Mesendoderm (in vitro differentiated cells): ENCODE measurements at places on chromosomes 7 and 10.

GRCh38 chr7:74253331-74253730 lies 868 bp downstream of the RFC2 start:
- DNase-seq, result no peak

DNA sequence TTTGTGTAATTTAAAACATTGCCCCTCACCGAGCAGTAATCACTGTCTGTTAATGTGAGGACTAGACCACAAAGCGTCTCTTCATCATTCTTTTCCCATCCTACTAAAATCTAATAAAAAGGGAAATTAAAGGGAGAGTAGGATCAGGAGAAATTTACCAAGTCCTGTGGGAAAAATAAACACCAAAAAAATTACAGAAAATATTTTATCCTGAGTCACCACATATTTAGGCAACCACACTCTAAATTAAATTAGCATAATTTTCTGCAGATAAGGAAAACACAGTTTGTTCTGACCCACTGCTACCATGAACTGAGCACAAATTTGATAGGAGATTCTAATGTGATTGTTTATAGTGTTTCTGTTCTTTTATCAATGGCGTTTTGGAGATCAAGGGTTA lies 49.3 kb downstream of the CCDC6 start:
- DNase-seq, result no peak

- DNase-seq, result no peak
Measured at GRCh38 chr7:79332091-79332490, 121.4 kb downstream of the MAGI2 start.

- DNase-seq, result no peak
Measured at GRCh38 chr7:25029075-25029474, 49.1 kb upstream of the OSBPL3 start.

DNA sequence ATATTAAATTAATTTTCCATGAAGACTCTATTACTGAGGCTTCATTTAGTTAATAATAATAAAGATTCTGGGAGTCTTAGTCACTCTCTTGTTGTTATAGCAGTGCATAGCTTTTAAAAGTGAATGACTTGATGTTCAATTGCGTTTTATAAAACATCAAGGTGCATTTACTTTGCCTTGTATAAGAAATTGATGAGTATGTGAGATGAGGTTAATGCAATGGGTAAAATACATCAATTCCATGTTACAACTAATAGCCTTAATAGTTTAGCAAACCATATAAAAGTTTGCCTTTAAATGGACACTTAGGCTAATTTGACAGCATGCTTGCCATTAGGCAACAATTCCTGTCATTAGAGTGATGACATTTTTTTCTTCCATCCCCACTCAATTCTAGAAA lies 173.6 kb upstream of the TEX47 start:
- no peak for DNase-seq

DNA sequence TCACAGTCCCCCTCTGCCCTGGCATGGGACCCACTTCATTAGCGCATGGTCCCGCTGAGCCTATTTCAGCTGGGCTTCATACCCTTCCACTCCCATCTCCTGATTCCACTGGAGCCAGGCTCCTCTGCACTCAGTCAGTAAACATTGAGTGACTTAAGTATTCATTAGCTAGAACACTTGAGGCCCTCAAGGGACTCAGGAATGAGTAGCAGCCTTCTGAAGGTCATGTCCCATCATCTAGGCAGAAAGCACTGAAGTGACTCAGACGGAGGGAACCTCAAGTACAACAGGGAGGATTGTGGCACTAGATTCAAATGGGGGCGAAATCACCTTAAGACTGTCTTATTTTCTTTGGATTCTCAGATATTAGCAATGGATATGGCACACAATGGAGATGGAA lies 186.6 kb upstream of the INHBA start:
- DNase-seq, result no peak

DNA sequence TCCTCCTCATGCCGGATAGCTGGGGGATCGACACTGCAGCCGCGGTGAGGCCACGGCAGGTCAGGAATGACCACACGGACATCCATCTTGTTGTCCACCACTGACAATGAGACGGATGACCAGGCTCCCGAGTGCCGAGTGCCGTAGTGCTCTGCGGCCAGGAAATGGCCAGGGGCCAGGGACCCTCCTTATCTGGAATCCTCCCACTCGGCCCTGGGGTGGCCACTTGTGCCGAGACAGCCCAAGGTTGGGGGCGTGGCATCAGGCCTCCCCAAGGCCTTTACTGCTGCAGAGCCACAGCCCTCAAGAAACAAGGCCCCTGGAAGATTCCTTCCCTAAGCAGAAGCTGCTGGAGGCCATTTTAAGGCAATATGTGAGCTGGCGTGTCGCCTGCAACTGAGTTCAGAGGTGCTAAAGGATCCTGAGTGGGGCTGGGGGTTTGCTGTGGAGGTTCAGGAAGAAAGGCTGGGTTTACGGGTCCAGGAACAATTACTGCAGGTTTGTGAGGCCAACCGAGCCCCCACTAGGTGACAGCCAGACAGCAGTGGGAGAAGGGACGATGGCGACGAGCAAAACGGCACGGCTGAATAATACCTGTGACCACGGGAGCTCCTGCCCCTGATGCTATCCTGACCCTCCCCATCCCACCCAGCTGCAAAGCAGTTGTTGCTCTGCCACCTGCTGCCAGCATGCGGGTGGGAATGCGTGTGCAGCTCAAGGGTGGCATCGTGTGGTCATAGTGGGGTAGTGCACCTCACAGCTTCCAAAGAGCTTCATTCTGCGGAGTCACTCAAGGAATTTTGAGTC lies 31.6 kb upstream of the LEP start:
- peak; percentile 85 for DNase-seq

- DNase-seq, result no peak
Measured at GRCh38 chr7:34145603-34146002, 240.3 kb downstream of the BMPER start.

DNA sequence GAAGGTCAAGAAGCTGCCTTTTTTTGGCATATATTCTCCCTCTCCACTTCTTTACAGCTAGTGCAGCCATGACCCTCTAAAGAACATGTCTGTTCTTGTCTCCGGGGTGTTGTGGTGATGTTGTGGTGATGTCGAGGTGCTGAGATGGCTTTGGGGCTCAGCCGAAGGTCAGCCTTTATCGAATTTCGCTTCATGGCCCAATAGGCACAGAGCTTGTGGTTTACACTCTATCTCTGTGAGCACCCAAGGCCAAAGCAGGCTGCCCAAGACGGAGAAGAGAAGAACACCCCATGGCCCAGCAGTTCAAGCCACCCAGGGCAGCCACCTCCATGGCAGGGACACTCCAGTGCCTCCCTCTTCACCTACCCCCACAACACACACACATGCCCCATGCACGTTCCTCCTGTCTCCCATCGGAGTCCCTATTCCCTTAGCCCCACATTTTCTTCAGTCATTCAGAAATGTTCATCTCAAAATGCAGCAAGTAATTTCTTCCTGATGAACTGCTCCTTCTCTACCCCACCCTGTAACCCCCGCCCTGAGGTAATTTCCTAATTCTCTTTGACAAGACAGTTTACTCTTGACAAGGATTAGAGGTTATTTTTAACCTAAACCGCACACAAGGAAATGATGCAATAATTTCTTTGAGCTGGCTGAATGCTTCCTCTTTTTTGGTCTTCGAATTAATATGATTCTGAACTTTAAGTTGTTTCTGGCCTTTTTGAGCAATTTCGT lies 18.6 kb upstream of the ADRB1 start:
- no peak for DNase-seq

GRCh38 chr7:152544481-152544927 lies 108.7 kb upstream of the KMT2C start:
- DNase-seq, result peak; percentile 58

DNA sequence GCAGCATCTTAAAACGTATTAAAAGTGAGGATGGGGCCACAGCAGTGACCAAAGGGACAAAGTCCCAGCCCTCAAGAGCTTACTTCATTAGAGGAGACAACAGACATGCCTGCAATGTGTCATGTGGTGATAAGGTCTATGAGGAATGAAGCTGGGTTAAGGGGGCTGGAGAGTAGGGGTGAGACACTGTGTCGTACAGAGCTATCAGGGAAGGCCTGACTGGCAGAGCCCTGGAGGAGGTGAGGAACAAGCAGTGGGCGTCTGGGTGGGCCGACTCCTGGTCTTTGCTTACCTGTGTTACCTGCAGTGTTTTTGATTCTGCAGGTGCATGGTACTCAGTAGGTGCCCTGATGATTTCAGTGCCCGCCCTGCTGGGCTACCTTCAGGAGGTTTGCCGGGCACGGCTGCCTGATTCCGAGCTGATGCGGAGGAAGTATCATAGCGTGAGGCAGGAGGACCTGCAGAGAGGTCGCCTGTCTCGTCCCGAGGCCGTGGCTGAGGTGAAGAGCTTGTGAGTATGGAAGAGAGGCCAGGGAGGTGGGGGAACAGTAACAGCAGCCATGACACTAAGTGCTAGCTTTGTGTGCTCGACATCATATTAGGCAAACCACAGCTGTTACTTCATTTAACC lies 7.6 kb downstream of the ZFYVE27 start:
- DNase-seq, result no peak

DNA sequence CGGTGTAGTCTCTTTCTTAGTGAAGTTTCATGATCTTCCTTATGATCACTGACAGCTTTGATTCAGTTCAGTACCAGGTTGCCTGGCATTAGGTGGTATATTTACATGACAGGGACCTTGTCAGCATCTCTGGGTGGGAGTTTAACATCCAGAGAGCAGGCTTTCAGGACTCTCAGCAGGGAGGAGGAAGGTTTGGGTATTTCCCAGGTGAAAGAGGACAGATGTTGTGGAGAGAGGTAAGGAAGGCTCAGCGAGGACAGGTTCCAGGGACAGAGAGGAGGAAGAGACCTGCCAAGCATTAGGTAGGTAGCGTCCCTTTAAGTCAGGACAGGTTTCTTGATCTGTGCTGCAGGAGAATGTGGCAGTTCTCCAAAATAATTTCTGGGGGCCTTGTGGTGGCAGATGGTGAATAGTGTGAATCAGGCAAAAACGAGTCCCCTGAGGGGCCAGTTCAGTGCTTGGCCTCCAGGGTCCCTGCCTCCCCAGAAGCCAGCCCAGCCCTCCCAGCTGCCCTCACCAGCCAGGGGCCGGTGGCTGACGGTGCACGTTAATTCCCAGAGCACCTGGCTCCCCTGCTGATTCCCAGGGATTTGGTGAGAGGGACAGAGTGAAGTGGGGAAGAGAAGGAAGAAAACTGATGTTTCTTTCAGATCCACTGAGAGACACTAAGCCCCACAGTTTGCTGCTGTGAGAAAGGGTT lies 82.0 kb downstream of the VWC2 start:
- DNase-seq, result no peak

DNA sequence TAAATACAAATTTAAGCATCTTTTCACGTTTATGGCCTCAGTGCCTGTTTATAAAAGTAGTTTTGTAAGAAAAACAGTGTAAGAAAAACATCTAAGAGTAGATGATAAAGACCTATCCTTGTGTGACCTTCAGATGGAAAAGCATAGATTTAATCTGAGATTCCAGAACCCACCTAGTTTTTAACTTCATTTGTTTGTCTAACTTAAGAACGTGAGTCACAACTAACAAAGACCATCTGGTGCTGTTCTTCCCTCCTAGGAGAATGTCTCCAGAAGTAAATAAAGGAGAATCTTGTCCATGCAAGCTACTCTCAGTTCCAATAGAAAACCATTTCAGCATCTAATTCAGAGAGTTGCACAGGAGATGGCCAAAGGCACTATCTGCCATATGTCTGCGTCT lies 265.4 kb upstream of the C7orf33 start:
- DNase-seq, result no peak

DNA sequence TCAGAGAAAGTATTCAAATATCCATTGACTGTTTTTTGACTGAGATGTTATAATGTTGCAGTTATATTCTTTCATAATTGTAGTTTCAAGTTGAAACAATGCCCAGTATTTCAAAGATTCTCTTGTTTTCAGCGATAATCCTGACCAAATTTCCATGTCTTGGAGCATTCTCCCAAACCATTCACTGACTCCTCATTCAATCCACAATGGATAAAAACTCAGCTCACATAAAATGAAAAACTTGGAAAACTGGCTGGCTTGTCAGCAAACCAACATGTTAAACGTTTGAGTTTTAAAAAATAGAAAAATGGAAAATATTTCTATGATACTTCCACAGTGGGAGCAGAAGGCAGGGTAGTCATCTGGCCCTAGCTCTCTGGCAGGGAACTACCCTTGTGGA lies 184.4 kb downstream of the C7orf25 start:
- DNase-seq, result no peak

DNA sequence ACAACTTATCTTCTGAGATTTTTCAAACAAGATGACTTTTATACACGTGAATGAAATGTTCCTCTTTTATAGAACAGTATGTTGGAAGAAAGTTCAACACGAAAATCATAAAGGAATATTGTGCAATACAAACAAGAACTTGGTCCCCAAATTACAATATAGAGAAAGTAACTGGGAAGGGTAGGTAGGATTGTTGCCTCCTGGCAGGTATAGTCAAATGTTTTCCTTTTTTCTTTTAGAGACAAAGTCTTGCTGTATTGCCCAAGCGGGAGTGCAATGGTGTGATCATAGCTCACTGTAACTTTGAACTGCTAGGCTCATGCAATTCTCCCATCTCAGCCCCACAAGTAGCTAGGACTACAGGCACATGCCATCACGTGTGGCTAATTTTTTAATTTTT lies 582.6 kb downstream of the PARD3 start:
- no peak for DNase-seq

GRCh38 chr7:7251742-7252141 lies 69.4 kb downstream of the C1GALT1 start:
- DNase-seq, result no peak

GRCh38 chr10:80463868-80464267 lies 9.8 kb downstream of the TSPAN14 start:
- DNase-seq, result no peak

- no peak for DNase-seq
Measured at GRCh38 chr10:90167174-90168064, 466.0 kb downstream of the KIF20B start.

GRCh38 chr7:128435327-128435686 lies 20.4 kb upstream of the HILPDA start:
- peak; percentile 35 for DNase-seq

GRCh38 chr10:44195112-44196007 lies 189.5 kb downstream of the CXCL12 start:
- DNase-seq, result no peak

GRCh38 chr7:155232911-155233310 lies 64.8 kb upstream of the INSIG1 start:
- DNase-seq, result no peak

DNA sequence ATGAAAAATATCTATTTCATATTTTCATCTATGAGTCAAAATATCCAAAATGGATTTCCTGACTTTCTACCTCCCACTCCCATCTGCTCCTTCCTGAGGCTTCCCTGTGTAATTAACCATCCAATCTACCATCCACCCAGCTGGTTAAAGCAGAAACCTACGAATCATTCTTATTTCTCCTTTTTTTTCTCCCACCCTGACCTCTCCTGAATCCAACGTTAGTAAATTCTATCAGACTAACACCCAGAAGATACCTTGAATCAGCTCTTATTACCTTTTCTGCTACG lies 3.7 kb upstream of the LIPF start:
- DNase-seq, result no peak
